ENCODE measurements at places on chromosomes 16 and 17.

- ATAC-seq: no peak
Observed at GRCh38 chr16:56351481-56351880, 73.9 kb downstream of the AMFR start.

- no peak for ATAC-seq
Observed at GRCh38 chr17:10294180-10294579, 78.6 kb downstream of the MYH13 start.

DNA sequence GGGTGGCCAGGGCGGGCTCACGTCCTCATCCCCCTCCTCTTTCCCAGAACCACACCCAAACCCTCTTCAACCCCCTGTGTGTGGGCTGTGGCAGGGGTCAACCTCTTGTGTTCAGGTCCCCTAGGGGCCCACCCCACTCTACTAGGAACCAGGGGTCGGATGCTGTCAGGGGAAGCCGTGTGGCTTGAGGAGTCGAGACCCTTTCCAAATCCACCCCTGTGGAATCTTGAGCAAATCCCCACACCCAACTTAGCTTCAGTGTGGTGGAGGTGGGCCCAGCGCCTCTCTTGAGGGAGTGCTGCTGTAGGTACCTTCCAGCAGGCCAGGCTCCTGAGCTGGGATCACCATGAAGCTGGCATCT lies 121.5 kb downstream of the MRM1 start:
- no peak for ATAC-seq

DNA sequence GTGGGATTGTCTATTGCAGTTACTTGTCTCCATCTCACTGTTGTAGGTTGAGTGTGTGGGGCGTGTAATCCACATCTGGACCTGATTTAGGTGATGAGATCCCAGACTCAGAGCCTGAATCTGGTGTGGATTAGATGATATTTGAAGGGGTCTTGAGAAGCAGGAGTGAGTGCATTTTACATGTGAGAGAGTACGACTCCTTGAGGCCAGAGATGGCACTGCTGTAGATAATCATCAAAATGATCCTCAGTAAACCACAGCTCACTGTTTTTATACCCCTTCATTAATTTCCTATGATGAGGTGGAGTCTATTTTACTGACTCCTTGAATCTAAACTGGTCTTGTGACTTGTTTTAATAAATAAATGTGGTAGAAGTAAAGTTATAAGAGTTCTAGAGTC lies 732.5 kb downstream of the KCNJ2 start:
- no peak for ATAC-seq
